ENCODE measurements at places on chromosomes 4 and X.

DNA sequence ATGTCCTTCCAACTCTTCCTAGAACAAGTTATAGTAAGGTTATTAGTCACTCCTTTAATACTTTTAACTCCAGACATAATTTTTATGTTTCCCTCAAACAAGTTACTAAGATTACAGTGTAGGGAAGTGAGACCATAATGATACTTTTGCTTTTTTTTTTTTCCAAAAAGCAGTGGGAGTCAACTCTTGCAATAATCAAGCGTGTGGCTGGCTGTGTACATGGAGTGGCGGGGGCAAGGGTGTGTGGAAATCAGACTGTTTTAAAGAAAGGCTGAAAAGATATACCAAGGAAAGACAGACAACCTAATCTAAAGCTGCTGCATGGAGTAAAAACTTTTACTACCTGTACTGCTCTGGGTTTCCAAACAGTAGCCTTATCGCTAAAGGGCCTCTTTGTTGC is 4.1 kb downstream of the NOA1 start:
- DNase-seq: no peak

DNA sequence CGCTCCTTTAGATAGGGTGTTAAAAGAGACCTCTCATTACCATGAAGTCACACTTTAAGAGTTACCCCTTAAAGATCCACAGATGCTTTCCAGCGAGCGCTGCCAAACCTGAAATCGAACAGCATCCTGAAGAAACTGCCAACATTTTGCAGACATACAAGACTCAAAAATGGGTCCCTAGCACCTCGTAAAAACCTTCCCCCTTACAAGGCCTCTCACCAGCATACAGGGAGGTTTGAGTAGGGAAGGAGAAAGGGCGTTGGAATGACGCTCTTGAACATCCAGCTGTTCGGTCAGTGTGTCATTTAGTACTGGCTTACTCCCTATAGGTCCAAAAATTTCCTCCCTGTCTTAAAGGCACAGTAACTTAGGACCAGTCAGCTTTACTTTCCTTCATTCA is 45.3 kb upstream of the PGRMC1 start:
- no peak for DNase-seq

DNA sequence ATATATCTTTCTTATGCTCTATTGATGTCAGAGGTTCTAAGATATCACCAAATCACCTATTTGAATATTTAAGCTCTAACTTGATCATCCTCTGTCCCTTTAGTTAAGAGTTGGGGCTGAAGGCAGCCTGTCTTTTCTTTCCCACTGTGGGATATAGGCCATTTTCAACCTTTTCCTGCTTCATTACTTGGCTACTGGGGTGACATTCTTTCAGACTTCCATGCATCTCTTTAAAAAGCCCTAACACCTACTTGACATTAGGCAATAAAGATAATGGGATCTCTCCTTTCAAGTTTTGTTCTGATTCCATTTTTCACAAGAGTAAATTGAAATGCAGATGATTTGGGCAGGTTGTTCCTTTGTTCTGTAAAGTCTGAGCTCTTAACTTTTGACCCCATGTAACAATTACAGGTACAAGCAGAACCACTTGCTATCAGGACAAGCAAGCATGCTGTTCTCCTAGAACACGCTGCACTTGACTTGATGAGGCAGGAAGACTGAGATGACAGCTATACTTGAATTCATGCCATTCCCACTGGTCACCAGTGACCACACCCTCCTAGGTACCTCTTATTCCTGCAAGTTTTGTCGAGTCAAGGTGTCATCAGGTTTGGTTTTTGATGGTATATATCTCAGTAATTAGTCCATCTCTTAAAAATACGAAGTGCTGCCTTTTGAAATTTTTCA is 18.2 kb downstream of the HOPX start:
- DNase-seq: no peak

DNA sequence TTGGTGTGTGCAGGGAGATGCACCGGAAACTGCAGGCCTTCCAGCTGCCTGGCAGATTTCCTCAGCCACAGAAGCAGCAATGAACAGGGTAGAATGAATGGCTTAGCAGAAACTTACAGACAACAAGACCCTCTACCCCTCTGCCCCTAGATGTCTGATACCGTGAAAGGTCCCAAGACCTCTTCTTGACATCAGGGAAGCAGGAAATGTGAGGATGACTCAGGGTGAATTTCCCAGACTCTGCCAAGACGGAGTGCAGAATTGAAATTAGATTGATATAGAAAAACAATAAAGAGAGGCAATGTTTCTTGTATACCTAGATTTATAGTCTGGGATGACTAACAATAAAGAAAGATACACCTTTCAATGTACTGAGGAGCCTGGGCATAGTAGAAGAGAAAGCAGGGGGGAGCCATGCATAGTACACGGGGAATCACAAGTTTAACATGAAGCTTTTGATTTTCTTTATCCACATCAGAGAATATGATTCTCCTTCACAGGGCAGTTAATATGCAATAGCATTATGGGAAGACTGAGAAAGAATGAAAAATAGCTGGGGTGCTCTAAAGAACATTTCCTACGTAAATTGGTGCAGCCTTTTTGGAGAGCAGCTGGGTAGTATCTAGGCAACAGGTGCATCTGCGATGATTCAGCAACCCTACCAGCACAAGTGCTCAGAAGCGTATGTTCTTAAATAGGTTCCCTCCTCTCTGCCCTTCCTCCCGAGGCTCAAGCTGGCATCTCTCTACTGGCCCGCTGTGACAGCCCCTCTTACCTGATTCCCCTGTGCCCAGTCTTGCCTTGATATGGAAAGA is 18.3 kb upstream of the CXCR3 start:
- no peak for DNase-seq

DNA sequence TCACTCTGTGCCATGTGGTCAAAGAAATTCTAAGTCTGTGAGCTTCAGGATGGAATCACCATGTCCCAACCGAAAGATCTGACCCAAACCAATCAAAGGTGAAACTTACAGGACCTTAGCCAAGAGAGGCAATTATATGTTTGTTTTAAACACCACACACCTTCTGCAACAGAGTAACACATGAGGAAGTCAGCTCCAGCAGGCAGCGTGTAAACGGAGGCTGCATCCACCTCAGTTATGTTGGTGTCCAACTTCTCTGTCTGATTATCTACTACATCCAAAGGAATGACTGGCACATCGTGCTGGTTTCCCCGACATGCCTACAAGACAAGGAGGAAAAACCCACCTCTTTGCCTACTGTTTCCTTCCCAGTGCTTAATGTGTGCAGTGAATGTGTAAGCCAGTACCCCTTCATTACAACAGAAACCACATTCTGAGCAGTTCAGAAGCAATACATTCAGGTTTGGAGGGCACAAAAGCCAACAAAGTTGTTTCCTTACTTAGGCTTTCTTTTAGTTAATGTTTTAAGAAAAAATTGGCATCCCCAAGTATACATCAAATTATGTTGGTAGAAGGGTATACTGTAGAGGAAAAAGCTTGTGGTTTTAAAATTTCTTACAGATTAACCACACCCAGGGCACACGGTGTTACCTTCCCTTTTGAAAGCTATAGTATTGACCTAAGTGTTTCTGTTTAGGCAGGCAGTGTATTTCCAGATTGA is 12.4 kb downstream of the CASP6 start:
- no peak for DNase-seq

DNA sequence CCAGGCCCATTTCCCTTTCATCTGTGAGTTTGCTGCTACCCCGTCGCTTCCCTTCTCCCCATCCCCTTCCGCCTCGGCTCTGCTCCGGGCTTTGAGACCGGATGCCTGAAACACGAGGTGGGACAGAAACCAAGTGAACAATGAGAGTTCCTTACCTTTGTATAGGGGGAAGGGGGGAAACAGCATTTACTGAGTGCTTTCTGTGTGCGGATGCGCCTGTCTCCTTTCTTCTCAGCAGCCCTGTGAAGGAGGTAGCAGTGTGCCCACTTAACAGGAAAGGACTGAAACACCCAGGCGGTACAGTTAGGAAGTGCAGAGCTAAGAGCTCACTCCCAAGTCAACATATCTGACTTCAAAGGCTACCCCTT is 43.2 kb upstream of the TMSB15B start:
- DNase-seq: peak; percentile 27

- no peak for DNase-seq
Measured at GRCh38 chr4:171940656-171941055, 127.5 kb downstream of the GALNTL6 start.

DNA sequence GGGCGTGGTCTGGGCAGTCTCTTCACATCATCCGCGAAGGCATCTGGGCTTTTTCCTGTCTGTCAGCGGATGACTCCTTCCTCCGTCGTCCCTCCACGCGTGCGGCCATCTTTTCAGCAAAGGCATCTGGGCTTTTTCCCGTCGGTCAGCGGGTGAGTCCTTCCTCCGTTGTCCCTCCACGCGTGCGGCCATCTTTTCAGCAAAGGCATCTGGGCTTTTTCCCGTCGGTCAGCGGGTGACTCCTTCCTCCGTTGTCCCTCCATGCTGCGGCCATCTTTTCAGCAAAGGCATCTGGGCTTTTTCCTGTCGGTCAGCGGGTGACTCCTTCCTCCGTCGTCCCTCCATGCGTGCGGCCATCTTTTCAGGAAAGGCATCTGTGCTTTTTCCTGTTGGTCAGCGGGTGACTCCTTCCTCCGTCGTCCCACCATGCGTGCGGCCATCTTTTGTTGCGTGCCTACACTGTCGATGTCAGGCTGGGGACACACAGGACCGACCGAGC is 12.3 kb upstream of the TMEM271 start:
- DNase-seq: no peak

GRCh38 chr4:105343146-105343931 is 130.5 kb downstream of the PPA2 start:
- DNase-seq: no peak
